ENCODE measurements at places on chromosomes 2 and 18.
A peak's percentile ranks its signal among the peaks of the same experiment; 100 is the strongest.

DNA sequence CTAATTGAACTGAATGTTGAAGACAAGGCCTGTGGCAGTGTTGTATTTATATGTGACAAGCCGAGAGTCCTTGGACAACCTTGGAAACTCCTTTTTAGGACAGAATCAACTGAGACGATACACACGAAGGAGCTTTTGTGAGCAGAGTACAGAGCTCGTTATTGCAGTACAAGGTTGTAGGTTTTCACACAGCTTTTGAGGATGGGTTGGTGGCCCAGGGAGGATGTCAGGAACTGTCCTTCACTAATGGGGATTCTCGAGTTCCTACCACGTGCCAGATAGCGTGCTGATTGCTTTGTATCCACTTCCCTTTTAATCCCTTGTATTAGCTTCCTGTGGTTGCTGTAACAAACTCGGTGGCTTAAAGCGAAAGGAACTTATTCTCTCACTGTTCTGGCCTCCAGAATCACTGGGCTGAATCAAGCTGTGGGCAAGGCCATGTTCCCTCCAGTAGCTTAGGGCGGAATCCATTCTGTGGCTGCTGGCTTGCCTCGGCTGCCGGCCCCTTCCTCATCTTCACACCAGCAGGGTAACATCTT is 20.2 kb downstream of the INPP4A start:
- no peak for DNase-seq

DNA sequence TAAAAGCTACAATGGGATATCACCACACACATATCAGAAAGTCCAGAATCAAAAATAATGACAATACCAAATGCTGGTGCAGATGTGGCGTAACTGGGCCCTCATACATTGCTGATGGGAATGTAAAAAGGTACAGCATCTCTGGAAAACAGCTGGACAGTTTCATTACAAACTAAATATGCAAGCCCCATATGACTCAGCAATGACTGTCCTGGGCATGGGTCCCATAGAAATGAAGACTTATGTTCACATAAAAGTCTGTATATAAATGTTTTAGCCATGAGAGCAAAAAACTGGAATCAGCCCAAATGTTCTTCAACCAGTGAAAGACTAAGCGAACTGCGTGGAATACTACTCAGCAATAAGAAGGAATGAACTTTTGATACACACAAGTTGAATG is 56.7 kb downstream of the ALPK2 start:
- DNase-seq, result peak; percentile 97

GRCh38 chr18:79770826-79771225 is 26.9 kb upstream of the KCNG2 start:
- no peak for DNase-seq

DNA sequence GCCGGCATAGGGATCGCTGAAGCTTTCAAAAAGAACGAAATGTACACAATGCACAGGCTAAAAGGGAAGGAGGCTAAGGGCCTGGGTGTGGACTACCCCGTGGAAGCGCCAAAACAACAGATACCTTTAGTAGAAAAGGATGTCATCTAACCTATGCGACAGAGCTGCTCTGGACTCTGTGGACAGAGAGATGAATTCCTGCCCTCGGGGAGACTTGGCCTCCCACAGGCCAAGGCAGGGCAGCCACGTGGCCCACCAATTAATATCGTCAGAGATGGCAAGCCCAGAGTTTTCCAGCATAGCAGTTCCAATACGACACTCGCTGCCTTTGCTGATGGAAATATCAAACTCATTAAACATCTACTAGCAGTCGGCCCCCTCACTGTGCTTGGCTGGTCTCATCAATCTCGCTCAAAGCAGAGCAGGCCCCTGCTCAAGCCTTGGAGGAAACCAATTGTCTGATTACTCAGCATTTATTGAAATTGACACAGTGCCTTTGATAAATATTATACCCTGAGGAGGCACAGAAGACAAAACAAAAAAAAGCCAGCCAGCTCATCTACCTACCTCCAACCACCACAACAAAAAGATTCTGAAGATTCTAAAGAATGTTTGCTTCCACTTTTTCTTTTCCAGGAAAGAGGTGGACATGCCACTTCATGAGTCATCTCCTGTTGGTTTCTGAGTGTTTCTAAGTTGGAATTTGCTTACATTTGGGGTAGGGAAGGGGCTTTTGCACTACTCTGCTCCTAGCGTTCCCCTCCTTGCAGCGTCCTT is 79.0 kb upstream of the ACAA2 start:
- DNase-seq, result no peak

DNA sequence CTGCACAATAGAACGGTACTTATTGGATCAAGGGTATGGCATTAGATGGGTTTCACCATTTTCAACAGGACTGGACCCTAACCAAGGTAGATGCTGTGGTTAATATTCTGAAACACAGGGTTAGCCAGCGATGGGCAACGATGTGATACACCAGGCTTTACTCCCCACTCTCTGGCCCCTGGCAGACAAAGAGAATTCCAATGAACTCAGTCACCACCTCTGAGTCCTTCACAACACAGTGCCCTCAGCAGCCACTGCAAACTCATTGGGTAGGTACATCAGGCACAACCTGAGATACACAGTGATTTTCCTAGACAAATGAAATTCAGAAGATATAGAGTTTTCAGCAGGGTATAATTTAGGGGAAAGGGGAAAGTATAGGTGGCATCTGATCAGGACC is 634.5 kb downstream of the ZEB2 start:
- no peak for DNase-seq

DNA sequence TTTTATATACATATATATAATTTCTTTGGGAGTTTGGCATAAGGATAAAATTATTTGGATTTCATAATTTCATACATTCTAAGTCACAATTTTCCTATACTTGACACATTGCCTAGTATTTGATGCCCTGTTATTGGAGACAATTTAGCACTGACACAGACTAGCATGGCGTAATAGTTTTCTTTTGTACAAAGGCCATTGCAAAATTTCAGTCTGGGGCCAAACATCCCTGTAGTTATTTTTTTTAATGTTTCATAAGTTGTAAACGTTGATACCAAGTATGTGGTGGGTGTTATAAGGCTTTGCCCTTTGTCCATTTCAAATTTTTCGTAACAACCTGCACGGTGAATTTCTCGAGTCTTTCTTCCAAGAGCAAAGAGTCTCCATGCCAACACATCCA is 95.7 kb upstream of the NRP2 start:
- no peak for DNase-seq

- no peak for DNase-seq
Measured at GRCh38 chr2:23624378-23624777, 239.4 kb downstream of the KLHL29 start.

DNA sequence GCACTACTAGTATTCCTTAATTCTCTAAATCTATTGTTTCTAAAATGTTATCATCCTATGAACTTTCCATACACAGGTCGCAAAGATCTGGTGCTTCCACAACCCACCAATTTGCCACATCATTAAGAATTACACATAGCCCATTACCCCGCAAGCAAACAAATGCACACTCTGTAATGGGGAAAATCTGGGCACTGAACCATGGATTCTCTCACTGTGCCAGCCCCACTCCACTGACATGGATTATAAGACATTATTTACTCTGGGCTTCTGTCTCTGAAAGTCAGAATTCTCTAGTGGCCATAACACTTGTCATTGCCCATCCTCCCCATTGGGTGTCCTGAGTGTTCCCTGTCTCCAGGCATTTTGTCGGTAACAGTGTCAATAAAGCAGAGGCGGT is 537.1 kb downstream of the EPHA4 start:
- DNase-seq, result no peak

GRCh38 chr2:206045251-206045650 is 40.7 kb downstream of the INO80D start:
- peak; percentile 1 for DNase-seq

- DNase-seq, result peak; percentile 40
Measured at GRCh38 chr2:181130686-181131085, 150.3 kb downstream of the UBE2E3 start.

- DNase-seq, result no peak
Measured at GRCh38 chr2:35297403-35297802, 1058.2 kb upstream of the CRIM1 start.

GRCh38 chr2:45736757-45737704 is 85.6 kb downstream of the PRKCE start:
- DNase-seq, result no peak

All from GM04504 (cell line).